Chondrocyte (in vitro differentiated cells): ENCODE measurements at places on chromosomes 4 and X.

DNA sequence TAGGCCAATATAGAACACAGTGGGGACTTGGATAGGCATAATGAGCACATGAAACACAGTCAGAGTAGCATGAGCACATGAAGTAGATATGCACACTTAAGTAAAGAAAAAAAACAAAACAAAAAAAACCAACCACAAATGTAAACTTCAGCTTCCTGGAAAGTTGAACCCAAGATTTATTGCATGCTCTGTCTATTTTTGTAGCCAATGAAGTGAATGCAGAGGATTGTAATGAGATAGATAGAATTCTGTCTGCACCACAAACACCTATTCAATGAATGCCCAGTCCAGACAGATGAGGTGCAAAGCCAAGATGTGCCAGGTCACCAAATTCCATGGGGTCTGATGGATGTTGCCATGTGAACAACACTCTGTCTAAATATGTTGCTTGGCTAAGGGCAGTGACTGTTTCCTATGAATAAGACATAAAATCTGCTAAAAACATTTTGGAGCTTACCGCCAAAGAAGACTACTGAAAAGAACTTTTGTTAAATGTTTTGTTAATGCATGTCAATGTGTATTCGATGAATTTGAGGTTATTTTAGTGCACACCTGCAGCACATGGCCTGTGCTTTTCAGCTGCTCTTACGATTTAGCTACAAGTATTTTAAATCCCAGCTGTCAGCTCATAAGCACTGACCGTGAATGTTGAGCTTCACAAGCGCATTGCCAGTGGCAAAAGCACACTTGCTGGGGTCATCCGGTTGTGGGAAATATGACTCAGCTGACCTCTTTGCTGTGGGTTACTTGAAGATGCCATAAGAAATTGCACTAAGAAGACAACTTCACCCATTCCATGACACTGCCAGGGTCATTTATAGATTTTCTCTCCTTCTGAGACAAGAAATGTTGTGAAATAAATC lies 374.8 kb upstream of the GNPDA2 start:
- no peak for DNase-seq

DNA sequence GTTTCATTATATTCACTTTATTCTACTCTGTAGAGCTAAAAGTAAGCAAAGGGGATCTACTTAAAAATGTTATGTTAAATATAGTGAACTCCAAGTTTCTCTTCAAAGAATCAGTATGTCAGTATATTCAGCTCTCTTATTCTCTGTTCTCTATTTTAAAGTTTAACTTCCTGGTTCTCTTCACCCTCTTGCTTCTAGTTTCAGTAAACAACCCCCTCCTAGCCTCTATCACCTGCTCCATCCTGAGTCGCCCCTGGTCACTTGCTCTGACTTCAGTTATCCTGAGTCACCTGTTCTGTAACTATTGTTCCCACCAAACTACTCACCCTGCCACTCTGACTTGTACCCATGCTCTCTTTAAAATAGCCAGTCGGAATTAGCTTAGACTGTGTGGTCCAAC lies 180.9 kb upstream of the AADAT start:
- DNase-seq = no peak

DNA sequence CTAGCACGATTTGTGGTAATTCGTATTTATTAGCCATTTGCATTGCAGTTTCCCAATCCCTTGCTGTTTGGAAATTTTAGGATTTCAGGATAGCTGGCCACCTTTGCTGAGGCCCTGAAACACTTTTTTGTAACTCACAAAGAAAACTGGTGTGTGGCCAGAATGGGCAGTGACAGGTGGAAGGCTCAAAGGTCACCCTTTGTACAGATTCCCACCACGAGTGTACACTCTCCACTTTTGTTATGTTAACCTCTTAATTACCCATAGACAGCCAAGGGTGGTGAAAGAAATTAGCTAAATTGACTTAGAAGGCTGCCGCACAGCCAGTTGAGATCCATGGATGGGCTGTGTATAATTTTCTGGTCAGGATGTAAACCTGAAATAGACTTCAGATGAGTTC lies 109.7 kb upstream of the ARX start:
- no peak for DNase-seq

DNA sequence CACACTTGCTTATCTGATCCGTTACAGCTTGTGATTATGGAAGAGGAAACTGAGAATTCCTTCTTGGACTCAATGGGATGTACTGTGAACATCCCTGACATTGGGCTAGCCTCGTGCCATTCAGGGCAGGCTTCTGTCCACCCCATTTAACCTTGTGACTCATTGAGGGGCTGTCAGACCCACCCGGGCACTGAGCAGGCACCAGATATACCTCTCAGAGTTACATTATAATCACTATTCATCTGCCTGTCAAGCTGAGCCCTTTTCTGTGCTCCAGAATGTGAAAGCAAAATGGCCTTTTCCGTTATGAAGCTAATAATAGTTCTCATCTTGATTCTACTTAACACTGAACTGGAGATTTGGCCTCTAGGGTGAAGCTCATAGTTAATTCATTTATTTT lies 170.6 kb upstream of the SCML1 start:
- no peak for DNase-seq

DNA sequence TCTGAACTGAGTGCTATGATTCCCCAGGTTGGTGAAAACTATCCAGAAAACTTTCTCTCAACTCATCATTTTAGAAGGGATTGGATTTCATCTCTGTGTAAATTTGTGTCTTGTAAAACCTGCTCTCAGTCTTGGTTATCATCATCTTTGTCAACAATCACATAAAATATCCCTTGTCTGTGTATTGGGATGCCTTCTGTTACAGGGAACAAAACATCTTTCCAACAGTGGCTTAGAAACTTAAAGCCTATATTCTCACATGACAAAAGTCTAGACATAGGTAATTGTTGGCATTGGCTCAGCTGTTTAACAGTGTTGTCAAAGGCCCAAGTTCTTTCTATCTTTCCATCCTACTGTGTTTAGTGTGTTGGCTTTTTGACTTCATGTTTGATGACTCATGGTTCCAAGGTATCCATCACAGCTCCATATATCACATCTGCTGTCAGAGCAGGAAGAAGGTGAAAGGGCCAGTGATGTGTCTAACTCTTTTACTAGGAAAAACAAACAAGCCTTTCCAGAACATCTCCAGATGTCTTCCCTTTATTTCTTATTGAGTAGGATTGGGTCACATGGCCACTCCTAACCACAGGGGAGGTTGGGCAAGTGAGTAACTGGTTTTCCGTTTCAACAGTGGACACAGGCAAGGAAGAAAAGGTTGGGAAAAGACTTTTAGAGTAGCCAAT lies 65.0 kb downstream of the PHEX start:
- no peak for DNase-seq

- no peak for DNase-seq
Measured at GRCh38 chr4:73701116-73701515, 39.3 kb upstream of the CXCL8 start.

GRCh38 chrX:22462959-22463358 lies 190.2 kb downstream of the CBLL2 start:
- no peak for DNase-seq

DNA sequence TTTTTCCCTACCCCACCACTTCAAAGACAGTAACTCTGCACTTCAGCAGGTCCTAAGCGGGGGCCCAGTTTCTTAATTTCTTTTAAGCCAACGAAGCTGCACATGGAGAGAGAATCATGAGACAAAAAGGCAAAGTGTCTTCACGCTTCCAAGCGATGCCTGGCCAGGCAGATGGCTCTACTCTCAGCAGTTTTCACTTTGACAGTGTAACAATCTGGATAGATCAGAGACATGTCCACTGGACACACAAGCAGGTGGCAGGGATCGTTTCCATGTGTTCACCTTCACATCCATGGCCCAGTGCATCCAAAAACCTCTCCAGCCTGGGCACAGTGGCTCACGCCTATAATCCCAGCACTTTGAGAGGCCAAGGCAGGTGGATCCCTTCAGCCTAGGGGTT lies 27.8 kb downstream of the PPP2R2C start:
- no peak for DNase-seq

DNA sequence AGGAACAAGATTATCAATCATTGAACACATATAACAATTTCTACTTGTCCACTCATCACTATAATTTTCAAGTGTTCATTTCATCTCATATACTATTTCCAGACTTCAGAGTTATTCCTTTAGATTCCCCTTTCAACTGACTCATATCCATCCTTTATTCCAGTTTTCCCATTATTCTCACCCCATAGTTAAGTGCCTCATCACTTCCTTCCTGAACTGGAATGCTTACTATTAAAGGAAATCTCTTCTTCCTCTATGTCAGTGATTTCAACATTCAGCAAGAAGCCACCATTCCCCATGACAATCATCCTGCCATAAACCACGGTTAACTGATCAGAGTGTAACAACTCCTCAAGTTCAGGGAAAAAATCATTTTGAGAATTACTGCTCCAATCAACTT lies 198.9 kb downstream of the FBXO8 start:
- no peak for DNase-seq

DNA sequence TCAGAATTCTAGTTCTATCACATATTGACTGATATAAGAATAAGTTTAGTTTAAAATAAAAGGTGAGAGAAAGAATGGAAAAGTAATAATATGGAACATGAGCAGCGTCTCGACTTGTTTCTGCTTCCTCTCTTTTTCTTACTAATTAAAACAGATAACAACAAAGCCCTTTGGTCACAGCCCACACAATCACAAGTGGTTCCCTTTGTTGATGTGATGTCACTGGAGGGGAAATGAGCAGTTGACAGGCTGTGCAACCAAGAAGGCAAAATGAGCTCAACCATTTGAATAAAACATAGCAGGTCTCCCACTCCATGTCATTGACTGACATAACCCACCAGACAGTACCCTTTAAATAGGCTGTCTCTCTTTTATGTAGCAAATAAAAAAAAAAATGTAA lies 342.5 kb upstream of the MAGEB2 start:
- DNase-seq = no peak

DNA sequence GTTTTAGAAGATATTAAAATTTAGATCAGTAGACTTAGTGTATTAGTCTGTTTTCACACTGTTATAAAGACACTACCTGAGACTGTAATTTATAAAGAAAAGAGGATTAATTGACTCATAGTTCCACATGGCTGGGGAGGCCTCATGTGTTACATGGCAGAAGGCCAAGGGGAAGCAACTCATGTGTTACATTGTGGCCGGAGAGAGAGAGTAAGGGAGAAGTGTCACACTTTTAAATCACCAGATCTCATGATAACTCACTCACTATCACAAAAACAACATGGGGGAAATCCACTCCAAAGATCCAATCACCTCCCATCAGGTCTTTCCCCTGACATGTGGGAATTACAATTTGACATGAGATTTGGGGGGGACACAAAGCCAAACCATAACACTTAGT lies 1159.7 kb upstream of the PCDH7 start:
- no peak for DNase-seq

DNA sequence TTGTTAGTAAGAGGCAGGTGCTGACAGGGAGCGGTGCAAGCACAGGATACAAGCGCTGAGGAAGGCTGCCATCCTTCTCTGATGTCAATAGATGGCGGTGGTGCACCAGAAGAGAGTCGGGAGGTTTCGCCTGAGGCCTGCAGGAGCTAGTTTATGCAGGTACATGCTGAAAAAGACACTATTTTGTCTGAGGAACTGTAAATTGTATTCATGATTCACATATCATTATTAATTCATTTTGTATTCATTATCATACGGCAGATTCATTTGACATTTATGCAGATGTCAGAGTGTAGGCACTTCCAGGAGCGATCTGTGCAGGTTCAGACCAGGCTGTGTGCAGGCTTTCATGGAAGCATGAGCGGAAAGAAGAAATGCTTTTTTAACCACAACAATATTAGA lies 824.0 kb downstream of the STIM2 start:
- DNase-seq = no peak

DNA sequence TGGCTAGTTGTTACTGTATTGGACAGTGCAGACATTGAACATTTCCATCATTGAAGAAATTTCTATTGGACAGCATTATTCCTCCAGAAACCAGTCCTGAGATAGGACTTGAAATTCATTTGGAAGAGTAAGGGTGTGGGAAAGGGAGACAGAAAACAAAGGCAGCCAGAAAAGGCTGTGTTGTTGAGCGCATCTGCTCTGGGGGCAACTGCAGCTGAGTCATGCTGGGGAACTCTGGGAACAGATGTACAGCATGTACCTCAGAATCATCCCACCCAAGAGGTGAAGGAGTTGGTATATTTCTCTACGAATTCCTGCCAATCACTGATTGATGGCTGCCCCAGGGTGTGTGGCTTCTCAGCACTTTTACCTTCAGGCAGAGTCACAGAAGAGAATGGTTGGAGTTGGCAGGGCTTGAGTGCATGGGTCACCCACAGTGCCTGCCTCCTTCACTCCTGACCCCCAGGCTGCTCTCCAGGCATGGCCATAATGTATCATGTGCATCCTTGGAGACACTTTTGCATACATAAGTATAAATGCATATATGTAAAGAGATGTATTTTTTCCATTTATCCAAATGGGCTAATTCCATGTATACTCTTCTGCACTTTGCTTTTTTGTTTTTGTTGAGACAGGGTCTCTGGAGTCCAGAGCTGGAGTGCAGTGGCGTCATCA lies 39.4 kb downstream of the GEMIN8 start:
- no peak for DNase-seq

DNA sequence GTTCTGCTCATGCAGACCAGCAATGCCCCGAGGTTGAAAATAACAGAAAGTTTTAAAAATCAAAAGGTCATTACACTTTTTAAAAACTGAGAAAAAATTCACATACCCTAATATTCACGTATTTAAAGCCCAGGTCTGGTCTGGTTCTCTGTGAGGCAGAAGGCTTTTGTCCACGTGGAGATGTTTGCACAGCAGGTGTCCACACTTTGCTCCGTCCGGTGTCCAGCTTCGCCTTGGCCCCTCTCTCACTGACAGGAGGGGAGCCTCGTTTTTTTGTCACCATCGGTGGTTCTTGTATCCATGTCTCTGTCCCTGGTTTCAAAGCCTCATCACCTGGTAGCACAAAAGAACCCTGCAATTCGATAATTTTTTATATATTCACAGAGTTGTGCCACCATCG lies 434.6 kb upstream of the FRG1 start:
- DNase-seq = no peak

DNA sequence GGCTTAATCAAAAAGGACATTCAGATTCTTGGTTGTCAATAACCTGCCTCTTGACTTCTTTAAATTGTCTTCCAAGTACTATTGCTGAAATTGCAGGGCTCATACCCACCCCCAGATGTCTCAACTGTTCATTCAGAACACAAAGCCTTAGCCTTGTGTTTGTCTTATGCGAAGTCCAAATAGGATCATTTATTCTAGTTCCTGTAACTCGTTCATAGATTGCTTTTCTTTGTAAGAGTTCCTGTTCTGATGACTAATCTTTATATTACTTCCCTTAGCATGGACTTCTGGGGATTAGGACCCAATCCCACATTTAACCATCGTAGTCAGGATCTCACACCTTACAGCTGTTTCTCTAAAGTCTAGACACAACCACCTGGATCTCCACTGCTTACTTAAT lies 226.0 kb downstream of the VEGFC start:
- DNase-seq = no peak

GRCh38 chr4:14790494-14790893 lies 211.8 kb upstream of the CPEB2 start:
- DNase-seq = no peak
